ENCODE measurements at places on chromosomes 5 and 9. TPM values are rescaled to one million over a fixed set of nuclear protein-coding genes. Genes with fewer than 3 reads are reported as not detected.

DNA sequence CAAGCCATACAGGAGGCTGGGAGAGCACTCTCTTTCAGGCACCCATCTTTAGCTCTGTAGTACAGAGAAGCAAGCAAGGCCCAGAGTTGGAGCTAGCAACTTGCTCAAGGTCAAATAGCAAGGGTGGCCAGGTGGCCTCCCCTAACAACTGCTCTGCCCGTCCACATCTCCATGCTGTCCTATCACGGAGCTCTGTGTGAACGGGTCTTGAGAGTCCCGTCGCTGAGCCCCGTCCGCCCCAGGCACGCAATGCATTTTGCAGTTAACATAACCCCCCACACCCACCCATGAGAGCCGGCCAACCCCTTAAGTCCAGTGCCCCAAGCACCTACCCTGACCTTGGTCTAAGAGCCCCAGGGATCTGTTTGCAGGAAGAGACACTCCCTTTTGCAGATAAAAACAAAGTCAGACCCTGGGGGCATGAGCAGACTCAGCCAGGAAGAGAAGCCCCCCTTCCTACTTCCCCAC lies 1.5 kb downstream of the RNF44 start:
- H3K4me3 ChIP-seq = peak overlapping the region; percentile 97
- peaks cover 59% of the 10 kb centered on the region for H3K4me1 ChIP-seq
- H3K27ac ChIP-seq = peak overlapping the region; percentile 99

DNA sequence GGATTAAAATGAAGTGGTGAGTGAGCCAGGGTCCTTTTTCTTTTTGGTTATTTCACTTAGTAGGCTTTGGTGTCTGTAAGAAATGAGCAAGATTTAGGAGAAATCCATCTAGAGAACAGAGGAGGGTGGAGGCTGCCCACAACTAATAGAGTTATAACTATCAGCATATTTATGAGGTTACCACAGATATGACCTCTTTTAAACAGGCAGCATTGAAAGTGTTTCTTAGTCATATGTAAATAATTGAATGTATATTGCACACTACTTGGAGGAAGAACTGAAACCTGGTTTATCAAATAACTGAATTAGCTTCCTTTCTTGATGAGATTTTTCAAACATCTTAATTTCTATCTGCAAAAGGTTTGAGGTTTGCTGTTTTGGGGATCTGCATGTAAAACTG lies 483.1 kb upstream of the PIK3R1 start:
- H3K27me3 ChIP-seq = peaks cover 28% of the 10 kb centered on the region
- no peaks in the 10 kb centered on the region for H3K36me3 ChIP-seq
- H3K4me1 ChIP-seq = peaks cover 3% of the 10 kb centered on the region
- H3K27ac ChIP-seq = no peak overlapping the region

The C5orf47 gene
- total RNA-seq = not detected

The WDR31 gene
- total RNA-seq = 0.86 TPM

- DNase-seq = no peak
- H3K4me3 ChIP-seq = no peak overlapping the region
- H3K36me3 ChIP-seq = no peaks in the 10 kb centered on the region
Measured at GRCh38 chr9:121890746-121891145, 202.4 kb downstream of the TTLL11 start.

The UBQLN1 gene
- total RNA-seq = 152 TPM

GRCh38 chr9:98781588-98782383 lies 14.6 kb downstream of the ANKS6 start:
- DNase-seq = no peak
- H3K4me1 ChIP-seq = peaks cover 7% of the 10 kb centered on the region
- H3K27me3 ChIP-seq = no peaks in the 10 kb centered on the region
- no peak overlapping the region for H3K4me3 ChIP-seq

The SPOCK1 gene
- total RNA-seq = not detected

- DNase-seq = no peak
- peaks cover 5% of the 10 kb centered on the region for H3K4me1 ChIP-seq
- H3K4me3 ChIP-seq = no peak overlapping the region
- no peaks in the 10 kb centered on the region for H3K36me3 ChIP-seq
Measured at GRCh38 chr5:154713615-154714125, 41.5 kb upstream of the LARP1 start.

The SPATA31A3 gene
- total RNA-seq = not detected

DNA sequence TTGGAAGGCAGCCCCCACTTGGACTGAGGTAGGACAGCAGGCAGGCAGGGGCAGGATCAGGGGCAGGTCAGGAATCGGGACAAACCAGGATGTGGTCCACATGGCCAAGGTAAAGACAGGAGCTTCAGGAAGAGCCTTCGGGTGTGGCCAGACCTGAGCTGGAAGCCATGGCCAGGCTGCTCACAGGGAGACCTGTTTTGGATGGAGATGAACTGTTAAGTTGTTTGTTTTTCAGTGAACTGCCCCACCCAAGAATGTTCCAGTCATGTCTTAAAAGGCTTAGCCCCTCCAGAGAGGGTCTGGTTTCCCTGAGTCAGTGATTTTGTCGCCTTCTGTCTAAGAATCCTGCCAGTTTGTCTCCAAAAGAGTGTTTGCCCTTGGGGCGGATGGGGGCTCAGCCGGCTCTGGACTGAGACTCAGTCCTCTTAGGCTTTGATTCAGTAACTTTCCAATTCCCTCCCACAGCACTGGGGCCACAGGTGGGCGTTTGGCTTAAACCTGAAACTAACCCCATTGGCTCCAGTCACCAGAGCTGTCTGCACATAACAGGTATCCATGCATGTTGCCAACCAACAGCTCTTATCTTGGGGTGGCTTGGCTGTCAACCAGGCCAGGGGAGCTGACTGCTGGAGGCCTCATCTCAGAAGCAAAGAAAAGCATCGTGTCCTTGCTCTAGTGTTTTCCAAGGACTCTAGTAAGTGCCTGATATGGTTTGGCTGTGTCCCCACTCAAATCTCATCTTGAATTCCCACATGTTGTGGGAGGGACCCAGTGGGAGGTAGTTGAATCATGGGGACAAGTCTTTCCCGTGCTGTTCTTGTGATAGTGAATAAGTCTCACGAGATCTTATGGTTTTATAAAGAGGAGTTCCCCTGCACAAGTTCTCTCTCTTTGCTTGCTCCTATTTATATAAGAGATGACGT lies 11.3 kb upstream of the ANKH start:
- peak overlapping the region; percentile 2 for H3K4me3 ChIP-seq
- no peak overlapping the region for H3K27ac ChIP-seq
- H3K36me3 ChIP-seq = peaks cover 4% of the 10 kb centered on the region

DNA sequence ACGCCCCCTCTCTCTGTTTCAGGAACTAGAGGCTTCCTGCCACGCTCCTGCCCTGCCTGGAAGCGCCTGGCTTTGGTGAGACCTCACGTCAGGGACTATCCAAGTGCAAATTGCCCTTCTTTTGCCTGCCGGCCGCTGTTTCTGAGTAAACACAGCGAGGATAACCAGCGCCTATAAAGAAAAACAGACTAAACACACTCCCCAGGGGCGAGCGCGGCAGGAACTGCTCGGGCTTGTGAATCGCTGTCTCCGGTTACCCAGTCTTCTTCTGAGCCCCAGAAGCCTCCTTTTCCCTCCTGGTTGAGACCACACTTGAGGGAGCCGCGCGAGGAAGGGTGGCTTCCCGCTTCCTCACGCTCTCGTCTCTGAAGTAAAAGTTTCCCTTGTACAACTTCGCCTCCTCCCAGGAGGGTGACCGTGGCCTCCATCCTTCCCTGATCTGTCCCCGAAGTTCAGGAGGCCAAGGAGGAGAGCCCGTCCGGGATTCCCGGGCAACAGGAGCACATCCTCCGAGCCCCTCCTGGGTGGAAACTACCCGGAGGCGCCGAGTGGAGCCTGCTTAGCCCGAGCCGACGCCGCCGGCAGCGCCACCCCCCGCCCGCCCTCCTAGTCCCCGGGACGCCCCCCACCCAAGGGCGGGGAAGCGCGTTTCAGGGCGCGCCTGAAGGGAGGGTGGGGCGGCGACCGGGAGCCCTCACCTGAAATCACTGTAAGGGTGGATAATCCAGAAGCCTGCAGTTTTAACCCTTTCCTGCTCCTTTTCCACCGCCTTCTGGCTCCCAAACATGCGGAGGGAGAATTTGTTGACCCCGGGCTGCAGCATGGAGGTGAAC lies 993 bp downstream of the HCN1 start:
- no peak overlapping the region for H3K27ac ChIP-seq
- DNase-seq = no peak
- H3K36me3 ChIP-seq = no peaks in the 10 kb centered on the region
- peaks cover 14% of the 10 kb centered on the region for H3K27me3 ChIP-seq
- H3K4me3 ChIP-seq = no peak overlapping the region

DNA sequence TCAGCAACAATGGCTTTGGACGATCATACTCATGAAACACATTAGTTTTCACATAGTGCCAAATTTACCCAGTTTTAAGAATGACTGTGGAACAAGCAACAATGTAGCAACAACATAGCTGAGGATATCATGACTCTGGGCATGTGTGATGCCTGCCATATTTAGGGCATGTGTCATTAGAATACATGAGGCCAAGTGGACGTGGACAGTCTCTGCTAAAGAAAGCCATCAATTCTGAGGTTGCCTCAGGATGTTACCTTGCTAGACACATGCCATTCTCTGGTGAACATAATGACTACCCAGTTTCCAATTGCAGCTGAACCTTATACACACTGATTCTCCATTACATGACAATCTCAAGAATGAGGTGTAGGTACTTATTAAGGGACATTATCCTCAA lies 103.3 kb upstream of the ADAMTS19 start:
- H3K27ac ChIP-seq = no peak overlapping the region
- H3K4me3 ChIP-seq = no peak overlapping the region
- H3K36me3 ChIP-seq = no peaks in the 10 kb centered on the region
- H3K4me1 ChIP-seq = no peaks in the 10 kb centered on the region

GRCh38 chr9:99181206-99181605 lies 40.5 kb downstream of the ALG2 start:
- H3K36me3 ChIP-seq = no peaks in the 10 kb centered on the region
- peaks cover 6% of the 10 kb centered on the region for H3K27me3 ChIP-seq
- no peak overlapping the region for H3K4me3 ChIP-seq

DNA sequence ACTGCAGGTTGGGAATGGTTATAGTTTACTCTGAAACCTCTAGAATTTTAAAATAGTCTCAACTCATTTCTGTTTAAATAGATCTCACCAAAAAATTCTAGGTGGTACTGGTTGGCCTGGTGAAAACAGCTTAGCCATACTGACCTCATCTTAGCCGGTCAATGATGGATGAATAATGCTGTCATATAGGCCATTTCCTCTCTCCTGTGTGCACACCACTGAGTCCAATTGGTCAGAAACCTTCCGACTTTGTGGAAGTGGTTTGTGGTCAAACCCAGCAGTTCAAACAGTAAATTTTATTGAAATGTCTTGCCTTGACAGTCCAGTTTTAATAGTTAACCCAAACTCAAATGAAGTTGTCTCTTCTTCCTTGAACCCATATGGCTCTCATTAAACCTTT lies 98.6 kb downstream of the GIN1 start:
- H3K4me1 ChIP-seq = no peaks in the 10 kb centered on the region
- H3K36me3 ChIP-seq = peaks cover 2% of the 10 kb centered on the region
- H3K27ac ChIP-seq = no peak overlapping the region

- H3K4me3 ChIP-seq = no peak overlapping the region
- peaks cover 25% of the 10 kb centered on the region for H3K27me3 ChIP-seq
- H3K27ac ChIP-seq = no peak overlapping the region
- H3K36me3 ChIP-seq = no peaks in the 10 kb centered on the region
Measured at GRCh38 chr5:67827541-67827940, 388.0 kb upstream of the PIK3R1 start.

DNA sequence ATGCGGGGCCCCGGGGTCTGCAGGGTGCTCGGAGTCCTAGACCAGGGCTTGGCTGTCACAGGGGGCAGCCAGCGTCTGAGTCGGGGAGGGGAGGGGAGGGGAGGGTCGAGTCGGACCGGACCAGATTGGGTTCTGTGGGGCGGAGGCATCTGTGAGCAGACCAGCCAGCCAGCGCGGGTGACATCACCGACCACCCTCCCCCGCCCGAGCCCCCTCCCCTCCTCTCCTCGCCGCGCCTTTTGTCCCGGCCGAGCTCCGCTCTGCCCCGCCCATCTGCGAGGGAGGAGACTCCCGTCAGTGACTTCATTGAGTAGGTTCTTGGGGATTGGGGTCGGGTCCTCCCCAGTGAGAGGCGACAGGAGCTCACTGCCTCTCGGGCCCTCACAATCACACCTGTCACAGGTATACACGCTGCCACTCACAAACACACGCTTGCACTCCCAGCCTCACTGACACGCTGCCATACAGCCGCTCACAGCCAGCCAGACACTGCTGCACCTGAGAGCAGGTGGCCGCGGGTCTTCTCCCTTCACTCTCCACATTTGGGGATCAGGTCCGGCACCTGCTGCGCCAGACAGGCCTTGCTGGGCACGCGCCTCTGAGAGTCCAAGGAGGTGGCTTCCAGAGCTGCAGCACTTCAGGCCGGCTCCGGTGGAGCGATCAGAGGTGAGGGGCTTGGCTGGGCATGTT lies 546 bp downstream of the DNAJB5 start:
- peak; percentile 42 for DNase-seq
- no peaks in the 10 kb centered on the region for H3K27me3 ChIP-seq
- H3K4me1 ChIP-seq = peaks cover 48% of the 10 kb centered on the region
- H3K36me3 ChIP-seq = peaks cover 4% of the 10 kb centered on the region
- H3K27ac ChIP-seq = peak overlapping the region; percentile 90
- peak overlapping the region; percentile 86 for H3K4me3 ChIP-seq

GRCh38 chr5:74589204-74590056 lies 51.1 kb downstream of the ENC1 start:
- H3K27ac ChIP-seq = no peak overlapping the region
- peaks cover 26% of the 10 kb centered on the region for H3K27me3 ChIP-seq
- H3K4me1 ChIP-seq = peaks cover 8% of the 10 kb centered on the region

The ADGRV1 gene
- total RNA-seq = 0.44 TPM

DNA sequence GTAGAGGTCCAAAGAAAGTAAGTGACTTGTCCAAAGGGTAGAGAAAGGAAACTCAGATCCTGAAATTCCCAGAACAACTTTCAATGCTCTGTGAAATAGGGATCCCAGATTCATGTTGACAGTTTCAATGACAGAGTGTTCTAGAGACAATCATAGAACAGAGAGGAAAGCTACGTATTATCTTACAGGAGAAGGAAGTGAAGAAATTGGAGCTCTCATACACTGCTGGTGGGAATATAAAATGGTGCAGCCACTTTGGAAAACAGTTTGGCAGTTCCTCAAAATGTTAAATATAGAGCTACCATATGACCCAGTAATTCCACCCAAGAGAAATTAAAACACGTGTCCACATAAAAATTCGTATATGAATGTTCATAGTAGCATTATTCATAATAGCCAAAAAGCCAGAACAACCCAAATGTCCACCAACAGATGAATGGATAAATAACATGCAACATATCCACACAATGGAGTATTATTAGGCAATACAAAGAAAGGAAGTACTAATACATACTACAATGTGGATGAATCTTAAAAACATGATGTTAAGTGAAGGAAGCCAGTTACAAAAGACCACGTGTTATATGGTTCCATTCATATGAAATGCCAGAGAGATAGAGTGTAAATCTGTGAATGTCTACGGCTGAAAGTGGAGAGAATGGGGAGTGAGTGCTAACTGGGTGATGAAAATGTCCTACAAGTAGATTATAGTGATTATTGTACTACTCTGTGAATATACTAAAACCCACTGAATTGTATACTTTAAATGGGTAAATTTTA lies 197.1 kb downstream of the NTRK2 start:
- no peaks in the 10 kb centered on the region for H3K4me1 ChIP-seq
- DNase-seq = no peak

The TSSK1B gene
- total RNA-seq = not detected

The ENTR1 gene
- total RNA-seq = 46.5 TPM
